Astrocyte (in vitro differentiated cells and primary cell): ENCODE measurements at places on chromosomes 3 and 15.

DNA sequence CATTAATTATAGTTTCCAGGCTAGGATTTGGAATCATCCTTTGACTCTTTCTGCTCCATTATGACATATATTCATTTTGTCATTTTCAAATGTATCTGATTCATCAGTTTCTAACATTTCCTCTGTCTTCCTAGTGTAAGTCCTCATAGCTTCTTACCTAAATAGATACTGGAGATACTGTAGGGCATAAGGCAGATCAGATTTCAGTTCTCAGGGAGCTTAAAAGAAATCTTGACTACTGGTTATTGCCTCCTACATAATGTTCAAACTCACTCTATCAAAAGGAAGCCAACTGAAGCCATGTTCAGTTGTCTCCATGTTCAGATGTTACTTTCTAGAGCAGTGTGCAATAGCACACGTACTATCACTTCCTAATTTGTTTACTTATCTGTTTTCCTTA is 29.6 kb upstream of the CTDSPL2 start:
- no peak for DNase-seq

DNA sequence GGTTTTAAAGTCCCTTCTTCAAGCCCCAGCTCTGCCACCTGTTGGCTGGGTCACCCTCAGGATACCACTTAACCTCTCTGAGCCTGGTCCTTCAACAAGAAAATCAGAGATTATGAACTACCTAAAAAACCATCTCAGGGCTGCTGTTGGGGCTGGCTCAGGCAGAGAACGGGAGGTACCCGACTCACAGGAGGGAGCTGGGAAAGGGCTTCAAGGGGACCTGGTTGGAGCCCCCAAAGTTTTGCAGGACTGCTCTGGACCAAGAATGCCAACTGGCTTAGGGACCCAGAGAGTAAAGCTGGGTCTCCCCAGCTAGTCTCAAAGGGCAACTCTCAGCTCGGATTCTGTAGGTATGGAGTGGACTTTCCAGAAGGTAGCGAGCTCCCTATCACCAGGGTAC is 41.5 kb downstream of the WNT7A start:
- DNase-seq: no peak

- peak; percentile 67 for DNase-seq
Observed at GRCh38 chr15:98865397-98866339, 141.9 kb downstream of the PGPEP1L start.

GRCh38 chr15:82995938-82996337 is 9.9 kb downstream of the RAMAC start:
- DNase-seq: no peak

DNA sequence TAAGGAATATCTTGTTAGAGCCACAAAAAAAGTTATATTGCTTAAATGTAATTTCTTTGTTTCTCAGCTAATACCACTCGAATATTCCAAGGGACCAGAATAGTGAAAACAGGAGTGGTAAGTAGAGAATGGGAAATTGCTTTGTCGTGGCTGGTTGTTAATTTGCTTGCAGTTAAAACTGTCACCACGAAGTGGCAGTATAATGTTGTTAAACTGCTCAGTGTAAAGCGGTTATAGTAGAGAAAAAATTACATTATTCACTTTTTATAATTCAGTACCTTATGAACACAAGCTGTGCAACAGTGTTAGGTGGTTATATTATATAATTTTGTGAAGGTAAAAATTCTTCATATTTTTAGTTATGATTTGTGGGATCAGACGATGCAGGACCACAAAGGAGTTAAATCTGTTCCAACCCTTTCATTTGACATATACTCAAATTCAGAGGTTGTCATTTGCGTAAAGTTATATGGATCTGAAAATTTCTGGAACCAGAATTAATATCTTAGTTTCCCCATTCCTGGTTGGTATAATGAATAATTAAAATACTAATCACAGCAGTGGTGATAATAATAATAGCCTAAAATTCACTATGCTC is 171.8 kb downstream of the FEZF2 start:
- peak; percentile 7 for DNase-seq
